ENCODE measurements at places on chromosomes 4 and X.

- no peak for DNase-seq
Observed at GRCh38 chr4:153611679-153612078, 72.4 kb upstream of the TLR2 start.

DNA sequence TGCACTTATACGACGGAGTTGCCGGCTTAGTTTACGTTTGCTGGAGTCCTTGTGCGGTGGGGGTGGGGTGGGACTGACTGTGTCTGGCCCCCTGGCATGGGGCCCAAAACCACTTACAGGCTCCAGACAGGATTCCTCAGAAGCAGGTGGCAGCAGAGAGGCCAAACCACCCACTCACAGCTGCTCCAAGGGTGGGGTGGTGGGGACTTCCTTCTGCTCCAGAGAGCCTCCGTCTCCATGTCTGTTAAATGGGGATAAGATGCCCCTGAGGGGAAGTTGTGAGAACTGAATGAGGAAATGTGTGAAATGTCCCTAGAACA lies 36.7 kb downstream of the PSAPL1 start:
- DNase-seq = no peak

- no peak for DNase-seq
Observed at GRCh38 chrX:74922922-74923543, 2.2 kb downstream of the NEXMIF start.

DNA sequence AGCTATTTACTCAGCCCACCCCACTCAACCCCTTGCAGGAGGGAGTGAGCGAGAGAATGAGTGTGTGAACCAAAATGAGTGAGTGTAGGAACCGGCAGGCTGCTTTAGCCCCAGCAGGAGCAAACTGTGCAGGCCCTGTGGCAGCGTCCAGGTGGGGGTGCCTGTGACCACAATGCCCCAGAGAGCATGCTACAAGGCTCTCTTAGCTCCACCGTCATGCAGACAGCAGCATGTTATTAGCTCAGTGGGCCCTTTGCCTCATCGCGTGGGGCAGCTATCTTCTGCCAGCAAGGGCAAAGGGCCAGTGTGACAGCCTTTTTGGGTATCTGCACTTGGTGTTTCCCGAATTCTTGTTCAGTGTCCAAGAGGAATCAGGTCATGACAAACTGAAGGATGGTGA lies 271.3 kb downstream of the GPM6A start:
- no peak for DNase-seq

GRCh38 chrX:7635604-7636003 lies 207.4 kb upstream of the VCX start:
- DNase-seq = no peak

- no peak for DNase-seq
Observed at GRCh38 chrX:153511784-153512500, 5.5 kb upstream of the ATP2B3 start.

DNA sequence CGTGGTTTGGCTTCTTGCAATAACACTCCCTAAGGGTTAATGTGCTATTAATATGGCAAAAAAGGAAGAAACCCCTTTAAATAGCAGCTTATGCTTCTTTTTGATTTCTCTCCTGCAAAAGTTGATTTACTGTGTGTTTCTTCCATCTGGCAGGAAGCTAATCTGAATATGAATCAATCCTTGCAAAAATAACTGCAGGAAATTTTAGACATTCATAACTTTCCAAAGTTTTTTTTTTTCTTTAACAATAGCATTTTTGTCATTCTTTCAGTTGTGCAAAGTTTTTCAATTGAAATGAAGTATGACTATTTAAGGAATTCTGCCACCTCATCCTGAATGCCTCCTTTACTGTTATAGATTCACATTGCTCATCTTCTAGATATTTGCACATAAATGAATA lies 115.6 kb downstream of the SPANXA1 start:
- no peak for DNase-seq

DNA sequence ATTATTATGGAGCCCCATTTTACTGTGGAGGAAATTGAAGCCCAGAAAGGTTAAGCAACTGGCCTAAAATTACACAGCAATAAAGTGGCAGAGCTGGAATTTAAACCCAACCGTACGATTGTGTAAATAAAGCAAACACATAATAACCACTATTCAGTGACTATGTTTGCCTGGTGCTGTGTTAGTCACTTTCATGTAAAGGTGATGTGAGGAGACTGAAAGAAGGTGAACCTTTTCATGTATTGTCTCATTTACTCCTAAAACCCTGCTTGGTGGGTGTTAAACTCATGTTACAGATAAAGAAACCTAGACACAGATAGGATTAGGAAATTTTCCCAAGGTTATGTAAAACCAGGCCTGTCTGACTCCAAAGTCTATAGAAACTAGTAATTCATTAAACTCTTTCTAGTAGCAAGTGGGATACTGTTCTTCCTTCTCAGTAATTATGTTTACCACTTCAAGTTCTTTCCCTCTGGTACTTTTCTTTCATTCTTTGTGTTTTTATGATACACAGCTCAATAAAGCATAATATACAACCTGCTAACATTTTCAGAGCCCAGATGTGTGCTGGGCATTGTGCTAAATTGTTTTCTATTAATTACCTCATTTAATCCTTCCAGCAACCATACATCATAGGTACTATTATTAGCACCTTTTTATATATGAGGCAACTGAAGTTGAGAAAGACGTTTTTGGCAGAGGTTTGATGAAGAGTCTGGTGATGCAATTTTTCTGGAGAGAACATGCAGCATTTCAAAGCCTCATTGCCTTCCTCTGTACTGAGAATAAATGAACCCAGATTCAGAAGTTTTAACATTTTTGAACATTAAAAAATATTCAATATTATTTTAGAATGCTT lies 202.7 kb downstream of the SPRY1 start:
- no peak for DNase-seq

DNA sequence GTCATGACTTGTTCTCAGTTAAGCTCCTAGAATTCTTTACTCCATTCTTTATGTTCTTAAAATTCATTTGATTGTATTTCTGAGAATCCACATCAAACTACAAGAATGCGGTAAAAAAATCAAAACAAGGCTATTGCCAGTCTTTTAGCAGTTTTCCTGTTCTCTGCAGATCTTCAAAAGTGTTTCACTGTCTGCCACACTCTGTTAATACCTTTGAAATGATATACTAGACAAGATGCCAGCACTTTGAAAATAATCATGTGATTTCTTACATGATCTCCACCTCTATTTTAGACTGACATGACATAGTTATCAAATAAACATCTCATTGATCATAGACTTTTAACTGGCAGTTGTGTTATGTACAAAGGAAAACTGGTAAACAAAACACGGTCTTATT lies 30.1 kb upstream of the GPRIN3 start:
- DNase-seq = no peak

DNA sequence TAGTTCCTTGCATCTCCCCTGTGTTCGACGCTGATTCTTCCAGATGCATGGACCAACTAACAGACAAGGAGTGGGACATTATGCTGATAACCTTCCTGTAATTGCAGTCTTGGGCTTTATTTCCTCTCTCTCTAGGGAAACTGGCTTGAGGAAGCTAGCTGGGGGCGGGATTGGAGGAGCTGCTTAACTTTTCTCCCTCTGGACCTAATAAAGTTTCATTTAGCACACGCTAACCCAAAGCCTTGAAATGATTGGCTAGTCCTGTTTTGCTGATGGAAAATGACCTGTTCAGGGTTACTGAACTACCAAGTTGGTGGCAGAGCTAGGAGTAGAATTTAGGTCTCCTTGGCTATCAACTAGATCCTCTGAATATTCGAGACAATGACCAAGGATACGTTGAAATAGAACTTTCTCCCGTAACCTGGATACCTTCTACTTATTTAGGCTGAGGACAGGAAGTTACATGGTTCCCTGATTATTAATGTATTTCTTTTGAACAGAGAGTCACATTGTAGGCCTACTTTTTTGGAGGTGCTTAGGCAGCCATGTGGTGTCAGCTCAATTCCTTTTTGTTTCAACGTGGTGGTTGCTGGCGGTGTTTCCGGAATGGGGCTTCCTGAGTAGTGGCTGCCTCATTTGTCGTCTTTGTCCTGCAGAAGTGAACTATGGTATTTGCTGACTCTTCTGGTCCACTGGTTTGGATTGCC lies 2.0 kb downstream of the PGK1 start:
- DNase-seq = no peak

DNA sequence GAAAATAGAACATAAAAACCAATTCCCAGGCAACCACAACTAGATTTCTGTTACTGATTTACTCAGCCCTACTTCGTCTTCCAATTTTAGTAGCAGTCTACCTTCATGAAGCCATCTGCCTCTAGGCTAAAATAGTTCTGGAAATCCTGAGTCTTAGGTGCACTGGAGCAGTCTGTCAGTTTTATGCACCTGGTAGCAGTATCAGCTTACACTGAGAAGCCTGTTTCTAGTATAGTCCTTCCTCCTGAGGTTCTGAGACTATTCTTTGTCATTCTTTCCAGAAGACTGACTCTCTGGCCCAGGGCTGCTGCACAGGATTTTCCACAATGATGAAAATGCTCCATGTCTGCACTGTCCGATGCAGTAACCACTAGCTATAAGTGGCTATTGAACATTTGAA lies 16.9 kb upstream of the HPRT1 start:
- DNase-seq = no peak

- DNase-seq = no peak
Observed at GRCh38 chr4:80507507-80507906, 172.0 kb downstream of the CFAP299 start.

- DNase-seq = no peak
Observed at GRCh38 chr4:80294206-80294605, 27.7 kb downstream of the FGF5 start.

- DNase-seq = no peak
Observed at GRCh38 chr4:100299046-100299840, 109.0 kb upstream of the DDIT4L start.

DNA sequence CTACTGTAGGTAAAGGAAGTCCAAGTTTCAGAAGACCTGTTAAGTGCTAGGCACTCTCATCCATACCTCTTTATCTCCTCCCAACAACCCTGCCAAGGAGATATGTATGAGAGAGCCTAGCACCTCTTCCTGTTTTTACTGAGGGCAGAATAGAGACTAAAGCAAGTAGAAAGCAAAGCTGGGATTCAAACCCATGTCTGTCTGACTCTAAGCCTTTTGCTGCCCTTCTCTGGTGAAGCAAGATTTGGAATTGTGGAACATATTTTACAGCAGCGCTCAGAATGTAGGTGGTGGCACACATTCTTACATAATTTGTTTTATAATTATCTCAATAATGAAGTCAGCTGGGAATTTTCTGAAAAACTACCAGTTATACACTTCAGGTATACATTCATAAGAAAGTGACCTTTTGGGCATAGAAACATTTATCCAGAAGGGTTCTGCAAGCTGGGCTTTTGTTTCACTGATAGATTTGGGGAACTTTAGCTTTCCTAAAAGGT lies 41.7 kb downstream of the SEPTIN11 start:
- DNase-seq = no peak

DNA sequence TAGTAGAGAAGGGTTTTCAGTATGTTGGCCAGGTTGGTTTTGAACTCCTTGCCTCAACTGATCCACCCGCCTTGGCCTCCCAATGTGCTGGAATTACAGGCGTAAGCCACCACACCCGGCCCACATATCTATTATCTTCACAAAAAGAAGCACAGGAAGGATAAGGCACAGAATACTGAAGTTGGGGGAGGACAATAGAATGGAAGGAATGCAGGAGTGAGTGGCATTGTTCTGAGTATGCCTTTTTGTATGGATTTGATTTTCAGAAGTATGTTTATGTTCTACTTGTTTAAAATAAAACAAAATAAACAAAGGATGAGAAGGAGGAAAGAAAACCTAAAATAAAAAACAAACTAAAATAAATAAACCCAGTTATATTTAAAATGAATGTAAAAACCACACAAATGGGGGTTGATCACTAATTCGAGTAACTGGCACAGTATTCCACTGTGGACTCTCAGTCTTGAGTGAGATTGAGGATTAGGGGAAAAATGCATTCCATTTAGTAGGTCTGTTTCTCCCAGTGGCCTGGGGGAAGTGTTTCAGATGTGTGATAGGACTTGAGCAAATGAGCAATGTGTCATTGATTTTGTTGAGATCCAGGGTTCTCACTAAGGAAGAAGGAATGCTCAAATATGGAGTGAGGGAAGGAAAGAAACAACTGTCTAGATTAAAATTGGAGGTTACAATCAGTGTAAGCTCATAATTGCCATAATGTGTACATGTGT lies 109.0 kb upstream of the C1QTNF7 start:
- DNase-seq = no peak

DNA sequence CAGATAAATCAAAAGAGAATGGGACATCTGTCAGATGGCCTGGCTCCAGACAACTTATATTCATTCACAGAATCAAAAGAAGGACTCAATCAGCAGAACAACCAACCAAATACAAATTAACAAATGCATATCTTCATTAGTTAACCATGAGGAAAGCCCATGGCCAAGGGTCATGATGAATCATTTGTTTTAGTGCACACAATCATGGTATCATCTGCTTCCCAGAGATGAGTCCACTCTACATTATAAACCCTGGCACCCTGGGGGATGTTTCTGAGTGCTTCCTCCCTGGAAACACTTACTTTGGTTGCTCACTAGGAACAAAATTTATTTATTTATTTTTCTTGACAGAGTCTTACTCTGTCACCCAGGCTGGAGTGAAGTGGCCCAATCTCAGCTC lies 453.3 kb upstream of the HS3ST1 start:
- no peak for DNase-seq

DNA sequence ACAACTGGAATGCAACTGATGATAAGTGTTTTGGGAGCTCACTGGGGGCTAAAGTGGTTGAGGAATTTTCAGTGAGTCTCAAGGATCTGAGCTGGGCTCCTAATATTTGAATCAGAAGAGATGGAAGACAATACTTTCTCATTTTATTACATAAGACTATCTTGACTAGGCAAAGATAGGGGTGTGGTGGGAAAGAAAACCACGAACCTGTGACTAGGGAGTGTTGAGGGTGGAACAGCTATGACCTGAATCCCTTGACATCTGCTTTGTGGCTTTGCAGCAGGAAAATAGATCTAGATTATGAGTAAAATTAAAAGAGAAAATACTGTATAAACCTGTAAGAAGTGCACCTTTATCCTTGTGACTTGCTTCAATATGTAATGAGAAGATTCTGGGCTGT lies 295.1 kb upstream of the TEX13A start:
- no peak for DNase-seq

DNA sequence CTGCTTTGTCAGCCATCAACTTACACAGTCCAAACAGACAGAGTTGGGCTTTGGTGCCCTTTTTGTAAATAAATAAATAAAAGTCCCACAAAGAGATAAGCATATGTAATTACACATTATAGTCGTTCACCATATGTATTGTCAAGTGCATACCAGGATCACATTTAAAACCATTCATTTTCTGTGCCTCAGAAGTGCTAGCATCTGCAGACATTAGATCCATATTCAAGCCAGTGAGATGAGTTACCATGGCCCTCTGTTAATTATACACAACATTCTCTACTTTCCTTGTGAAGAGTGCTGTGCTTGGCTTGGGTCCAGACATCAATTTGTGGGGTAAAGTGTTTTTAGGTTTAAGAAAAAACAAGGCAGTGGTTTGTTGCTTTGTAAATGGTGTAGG lies 76.8 kb downstream of the ENOX2 start:
- no peak for DNase-seq

GRCh38 chr4:159280442-159281172 lies 177.7 kb downstream of the RAPGEF2 start:
- no peak for DNase-seq

Data from cortex of kidney (tissue), 1 donor.